ENCODE measurements at places on chromosomes 7 and 10. TPM values are rescaled to one million over a fixed set of nuclear protein-coding genes. Genes with fewer than 3 reads are reported as not detected.

Gene ST7
- total RNA-seq, result 16.2 TPM

Gene ANKRD30A
- 1.2 TPM for total RNA-seq

Gene HMX3
- total RNA-seq, result not detected

Gene HTR7
- total RNA-seq, result 0.94 TPM

Gene POT1
- 17.4 TPM for total RNA-seq

Gene HKDC1
- total RNA-seq, result not detected

Gene SFMBT2
- 5.8 TPM for total RNA-seq

Gene CDH23
- total RNA-seq, result 74.8 TPM

Gene CFAP43
- 0.19 TPM for total RNA-seq

Gene TMEM229A
- total RNA-seq, result not detected

Gene PDE6C
- not detected for total RNA-seq

Gene OR2A42
- total RNA-seq, result 0.19 TPM

Gene AS3MT
- total RNA-seq, result 2.6 TPM

Gene SYCE1
- not detected for total RNA-seq

Gene CLDN15
- 29.8 TPM for total RNA-seq

Gene PRLHR
- not detected for total RNA-seq

Gene TFAM
- total RNA-seq, result 19.6 TPM

Gene SEMA3A
- 25.0 TPM for total RNA-seq

Gene MBL2
- not detected for total RNA-seq

Gene CTTNBP2
- total RNA-seq, result 15.4 TPM

Gene ZNF746
- 21.4 TPM for total RNA-seq

Gene ANKRD1
- total RNA-seq, result not detected

Gene CUZD1
- total RNA-seq, result 0.49 TPM

Gene MALRD1
- total RNA-seq, result 1.0 TPM

Gene NEURL1
- not detected for total RNA-seq

Gene CYP2C9
- not detected for total RNA-seq

Gene FAM180A
- total RNA-seq, result 1.1 TPM

Gene SEMA4G
- total RNA-seq, result 5.7 TPM

Gene ANKRD22
- 0.44 TPM for total RNA-seq

Gene ARMH3
- total RNA-seq, result 11.9 TPM

Gene PPP1R3C
- 8.8 TPM for total RNA-seq

Gene AGAP6
- total RNA-seq, result 17.3 TPM

Gene CTNNA3
- 0.33 TPM for total RNA-seq

Gene PRTFDC1
- 2.4 TPM for total RNA-seq

Gene MMP21
- total RNA-seq, result 0.51 TPM

Gene PIK3CG
- total RNA-seq, result 20.1 TPM

Gene ITPRIP
- total RNA-seq, result 32.3 TPM

Gene PRSS58
- total RNA-seq, result not detected

Gene SYT15B
- 1.3 TPM for total RNA-seq

Gene PRR15
- not detected for total RNA-seq

Gene EXOC4
- 62.9 TPM for total RNA-seq

Gene RAPGEF5
- 49.5 TPM for total RNA-seq

Gene GSTO2
- total RNA-seq, result 0.82 TPM

Gene IDE
- 21.3 TPM for total RNA-seq

Gene UTF1
- not detected for total RNA-seq

Gene GNAT3
- not detected for total RNA-seq

Gene AVPI1
- 56.3 TPM for total RNA-seq

Gene CPA2
- not detected for total RNA-seq

Gene TDRD1
- total RNA-seq, result 0.16 TPM

Gene PURB
- 33.1 TPM for total RNA-seq

Gene WNT8B
- total RNA-seq, result not detected

Gene BCAP29
- total RNA-seq, result 133 TPM

Gene MSMB
- total RNA-seq, result not detected

Gene OR2A2
- total RNA-seq, result not detected

All from subcutaneous adipose tissue (tissue), 4 donors.